Ecto neural progenitor cell (in vitro differentiated cells): ENCODE measurements at places on chromosomes 1 and 21.

GRCh38 chr1:246794828-246795671, 70.8 kb downstream of the SCCPDH start:
- no peak for DNase-seq

GRCh38 chr1:184973272-184974055, 844 bp downstream of the NIBAN1 start:
- DNase-seq = peak; percentile 67

GRCh38 chr1:93814795-93815340, 64.1 kb downstream of the DNTTIP2 start:
- DNase-seq = no peak

GRCh38 chr1:180239145-180240096, 9.4 kb downstream of the LHX4 start:
- no peak for DNase-seq

GRCh38 chr1:192795916-192796618, 12.8 kb upstream of the RGS2 start:
- DNase-seq = no peak

DNA sequence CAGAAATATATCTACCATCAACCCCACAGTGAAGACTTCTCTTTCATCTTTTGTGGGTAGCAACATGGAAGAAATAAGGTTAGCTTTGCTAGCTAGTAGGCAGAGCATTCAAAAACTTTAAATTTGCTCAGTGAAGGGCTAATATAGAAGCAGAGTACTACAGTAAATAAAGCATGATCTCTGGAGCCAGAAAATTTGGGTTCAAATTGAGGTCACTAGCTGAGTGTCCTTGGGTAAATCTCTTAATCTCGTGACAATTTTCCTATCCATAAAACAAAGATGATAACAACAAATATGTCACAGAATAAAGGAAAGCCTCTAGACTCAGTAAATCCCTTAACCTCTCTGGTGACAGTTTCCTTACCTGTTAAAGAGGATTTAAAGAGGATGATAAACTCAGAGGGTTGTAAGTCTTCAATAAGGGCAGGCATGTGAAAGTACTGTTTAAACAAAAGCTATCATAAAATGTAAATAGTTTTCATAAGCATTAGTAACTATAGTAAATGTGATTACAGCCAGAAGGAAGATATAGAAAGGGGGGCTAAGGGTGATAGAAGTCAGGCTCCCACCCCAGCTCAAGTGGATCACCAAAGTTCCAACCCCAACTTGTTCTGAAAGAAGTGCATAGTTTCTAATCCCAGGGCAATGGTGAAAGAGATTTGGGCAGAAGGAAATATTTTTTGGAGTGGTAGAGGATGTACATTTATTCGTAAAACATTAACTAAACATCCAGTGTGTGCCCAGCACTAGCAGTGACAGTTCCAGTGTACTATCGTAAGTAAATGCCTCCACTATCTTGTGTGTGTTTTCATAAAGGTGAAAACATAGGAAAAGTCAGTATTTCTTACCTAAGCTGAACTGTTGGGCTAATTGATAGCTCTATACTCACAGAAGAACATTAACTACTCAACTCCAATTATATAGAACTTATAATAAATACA, 24.8 kb downstream of the TM2D1 start:
- DNase-seq = no peak

- DNase-seq = no peak
These were observed 49.1 kb upstream of the ZNF648 start for GRCh38 chr1:182110635-182111034.

DNA sequence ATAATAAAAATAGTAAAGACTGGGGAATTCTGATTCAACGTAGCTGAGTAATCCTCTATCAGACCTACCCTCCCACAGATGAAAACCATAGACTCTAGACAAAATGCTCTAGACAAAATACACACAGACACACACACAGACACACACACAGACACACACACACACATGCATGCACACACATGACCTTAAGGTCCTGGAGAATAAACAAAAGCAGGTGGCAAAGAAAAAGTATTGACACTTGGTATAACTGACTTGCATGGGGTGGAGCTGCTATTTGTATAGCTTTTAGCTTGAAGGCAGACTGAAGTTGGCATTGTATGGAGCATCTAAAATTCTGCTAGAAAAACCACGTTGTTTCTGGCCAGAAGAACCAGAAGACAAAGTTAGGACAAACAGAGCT, 29.3 kb downstream of the C1orf141 start:
- DNase-seq = no peak

- DNase-seq = peak; percentile 93
These were observed at the start of the genes MRPS6 and SLC5A3 for GRCh38 chr21:34073032-34073748. MRPS6 (plus strand) TSS chr21:34073578; CDS start chr21:34073701, 123 bp downstream. SLC5A3 (plus strand) TSS chr21:34073578; CDS start chr21:34095199, 21,621 bp downstream.

- DNase-seq = no peak
These were observed 36.5 kb downstream of the ZMYM1 start for GRCh38 chr1:35115459-35116383.

- DNase-seq = no peak
These were observed 127.1 kb downstream of the PCNX2 start for GRCh38 chr1:233168384-233168783.

DNA sequence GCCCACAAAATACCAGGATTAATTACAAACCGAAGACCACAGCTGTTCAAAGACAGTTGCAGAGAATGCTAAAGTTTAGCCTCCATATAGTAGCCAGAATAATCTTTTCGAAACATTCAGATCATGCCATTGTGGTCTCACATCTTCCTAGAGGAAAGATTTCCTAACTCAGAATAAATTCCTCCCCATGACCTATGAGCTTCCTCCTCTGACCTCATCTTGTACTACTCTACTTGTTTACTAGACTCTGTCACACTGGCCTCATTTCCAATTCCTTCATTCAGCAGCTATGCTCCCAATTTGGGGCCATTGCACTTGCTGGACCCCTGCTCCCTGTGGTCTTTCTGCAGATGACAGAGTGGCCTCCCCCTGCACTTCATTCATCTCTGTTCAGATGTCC, 71.8 kb upstream of the LRRC53 start:
- no peak for DNase-seq

GRCh38 chr1:200550367-200550766, 70.2 kb downstream of the KIF14 start:
- no peak for DNase-seq

DNA sequence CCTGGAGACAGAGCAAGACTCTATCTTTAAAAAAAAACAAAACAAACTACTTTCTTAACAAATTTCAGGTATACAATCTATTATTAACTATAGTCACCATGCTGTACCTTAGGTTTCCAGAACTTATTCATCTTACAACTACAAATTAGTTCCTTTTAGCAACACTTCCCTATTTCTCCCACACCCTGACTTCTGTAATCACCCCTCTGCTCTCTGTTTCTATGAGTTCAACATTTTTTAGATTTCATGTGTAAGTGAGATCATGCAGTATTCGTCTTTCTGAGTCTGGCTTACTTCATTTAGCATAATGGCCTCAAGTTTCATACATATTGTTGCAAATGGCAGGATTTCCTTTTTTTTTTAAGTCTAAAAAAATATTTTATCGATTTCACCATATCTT, 77.9 kb upstream of the LPGAT1 start:
- DNase-seq = no peak

DNA sequence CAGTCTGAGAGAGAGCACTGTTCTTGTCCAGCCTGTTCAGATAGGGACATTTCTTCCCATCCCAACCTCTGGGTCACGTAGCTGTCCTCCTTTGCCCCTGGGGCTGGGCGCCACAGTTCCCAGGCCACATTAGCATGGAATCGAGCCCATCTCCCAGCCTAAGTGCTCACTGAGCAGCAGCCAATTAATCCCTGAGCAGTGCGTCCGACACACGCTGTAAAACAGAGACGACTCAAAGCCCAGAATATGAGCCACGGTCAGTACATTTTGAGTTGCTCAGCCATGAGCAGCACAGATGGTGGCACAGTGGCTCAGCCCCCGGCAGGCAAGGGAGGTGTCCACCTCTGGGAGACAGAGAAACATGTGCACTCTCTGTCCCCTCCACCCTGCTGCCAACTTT, 267.4 kb downstream of the NPHP4 start:
- DNase-seq = no peak

- DNase-seq = no peak
These were observed 32.2 kb downstream of the FAM177B start for GRCh38 chr1:222769181-222769580.

- DNase-seq = no peak
These were observed 9.5 kb upstream of the DEPDC1 start for GRCh38 chr1:68506386-68506785.

GRCh38 chr1:190453550-190453949, 24.1 kb downstream of the BRINP3 start:
- DNase-seq = no peak

DNA sequence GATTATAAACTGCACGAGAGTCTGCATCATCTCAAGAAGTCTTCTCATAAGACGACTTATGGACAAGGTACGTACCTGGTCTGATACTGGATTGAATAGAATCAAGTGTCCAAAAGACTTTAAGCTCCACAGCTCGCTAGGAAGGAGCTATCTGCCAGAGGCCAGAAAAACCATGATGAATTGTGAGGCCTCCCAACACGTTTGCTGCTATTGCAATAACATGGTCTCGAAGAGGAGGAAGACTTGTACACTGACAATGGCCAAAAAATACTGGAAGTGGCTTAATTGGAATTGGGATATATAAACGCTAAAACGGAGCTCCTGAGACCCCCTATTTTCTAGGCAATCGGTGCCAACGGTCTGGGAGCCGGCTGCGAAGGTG, 534 bp downstream of the DNAJC28 start:
- no peak for DNase-seq

DNA sequence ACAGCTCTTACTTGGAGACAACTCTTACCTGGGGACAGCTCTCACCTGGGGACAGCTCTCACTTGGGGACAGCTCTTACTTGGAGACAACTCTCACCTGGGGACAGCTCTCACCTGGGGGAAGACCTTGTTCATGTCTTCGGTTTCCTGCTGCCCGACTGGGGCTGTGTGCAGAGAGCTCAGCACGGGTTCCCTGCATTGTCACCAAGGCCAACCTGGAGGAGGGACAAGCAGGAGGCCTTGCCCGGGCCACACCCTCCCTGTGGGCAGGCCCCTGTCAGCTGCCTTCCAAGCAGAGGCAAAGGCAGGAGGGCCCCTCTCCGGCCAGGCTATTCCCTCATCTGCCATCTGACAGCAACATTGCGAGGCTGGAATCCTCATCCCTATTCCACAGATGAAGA, at the start of gene LDLRAD1:
Gene LDLRAD1, minus strand, starts transcription at position 208 of the 400 bp plus-strand sequence. Its CDS starts 74 bp downstream, at position 134.
- no peak for DNase-seq

- DNase-seq = no peak
These were observed 153.6 kb downstream of the HIVEP3 start for GRCh38 chr1:41765152-41765551.

DNA sequence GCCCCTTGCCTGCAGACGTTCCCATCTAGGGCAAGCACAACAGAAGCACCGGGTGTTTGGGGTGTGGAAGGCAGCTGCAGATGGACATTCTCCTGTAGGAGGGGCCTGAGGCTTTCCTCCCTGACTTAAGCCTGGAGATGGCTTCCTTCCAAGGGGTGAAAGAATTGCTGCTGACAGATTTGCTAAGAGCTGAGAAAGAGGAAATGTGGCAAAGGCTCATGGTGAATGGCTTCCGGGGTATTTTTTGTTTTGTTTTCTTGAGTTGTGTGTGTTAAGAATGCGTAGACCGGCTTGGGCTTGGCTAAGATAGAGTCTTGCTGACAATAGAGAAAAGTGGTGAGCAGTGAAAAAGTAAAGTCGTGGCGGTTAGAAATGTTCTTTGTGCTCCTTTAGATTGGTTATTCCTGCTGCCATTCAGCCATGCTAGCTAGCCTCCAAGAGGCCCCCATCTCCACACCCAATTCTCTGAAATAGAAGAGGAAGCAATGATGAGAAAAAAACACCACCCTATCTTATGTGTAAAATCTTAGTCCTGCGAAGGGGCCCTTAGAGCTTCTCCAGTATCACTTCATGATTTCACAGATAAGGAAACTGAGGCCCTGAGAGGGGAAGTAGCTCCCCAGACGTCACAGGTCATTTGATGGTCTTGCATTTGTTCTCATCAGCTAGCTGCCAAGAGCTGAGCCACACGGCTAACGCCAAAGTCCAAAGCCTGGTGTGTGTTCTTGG, 36.9 kb downstream of the EIF2D start:
- DNase-seq = no peak

DNA sequence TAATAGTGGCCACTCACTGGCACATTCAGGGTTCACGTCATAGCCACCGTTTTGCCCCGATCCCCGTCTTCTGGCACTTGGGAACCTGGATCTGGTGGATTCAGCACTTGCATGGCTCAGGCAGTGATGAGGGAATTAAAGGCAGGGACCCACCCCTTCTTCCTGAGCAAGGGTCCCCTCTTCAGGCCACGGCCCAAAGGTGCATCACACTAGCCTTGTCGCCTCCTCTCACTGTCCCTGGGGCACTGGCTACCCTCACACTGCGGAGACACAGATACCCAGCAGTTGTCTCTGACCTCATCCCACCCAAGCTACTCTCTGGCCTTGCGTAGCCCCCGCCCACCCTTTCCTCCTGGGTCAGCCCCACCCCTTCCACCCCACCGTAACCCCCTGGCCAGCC, 19.9 kb upstream of the LDLRAP1 start:
- no peak for DNase-seq

- no peak for DNase-seq
These were observed 10.9 kb upstream of the IFI16 start for GRCh38 chr1:158998781-158999161.

GRCh38 chr1:42807056-42807668, 9.8 kb upstream of the ERMAP start:
- no peak for DNase-seq

GRCh38 chr1:246828818-246829217, 102.9 kb downstream of the AHCTF1 start:
- DNase-seq = no peak

DNA sequence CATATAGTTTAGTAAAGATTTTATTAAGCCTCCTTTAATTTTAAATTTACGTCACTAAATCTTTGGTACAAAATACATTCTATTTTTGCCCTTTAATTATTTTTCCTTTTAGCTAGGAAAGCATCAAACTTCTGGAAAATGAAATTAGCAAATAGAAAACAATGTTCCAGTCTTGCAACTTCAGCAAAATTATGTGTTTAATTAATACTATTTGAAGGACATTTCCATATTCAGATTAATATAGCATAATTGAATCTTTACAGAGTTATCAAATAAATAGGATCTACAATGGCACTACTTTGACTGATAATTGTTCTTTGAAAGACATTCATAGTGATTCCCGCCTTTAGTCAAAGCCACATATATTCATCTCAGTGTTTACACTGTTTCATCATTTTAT, 904.2 kb downstream of the KCNT2 start:
- DNase-seq = no peak

DNA sequence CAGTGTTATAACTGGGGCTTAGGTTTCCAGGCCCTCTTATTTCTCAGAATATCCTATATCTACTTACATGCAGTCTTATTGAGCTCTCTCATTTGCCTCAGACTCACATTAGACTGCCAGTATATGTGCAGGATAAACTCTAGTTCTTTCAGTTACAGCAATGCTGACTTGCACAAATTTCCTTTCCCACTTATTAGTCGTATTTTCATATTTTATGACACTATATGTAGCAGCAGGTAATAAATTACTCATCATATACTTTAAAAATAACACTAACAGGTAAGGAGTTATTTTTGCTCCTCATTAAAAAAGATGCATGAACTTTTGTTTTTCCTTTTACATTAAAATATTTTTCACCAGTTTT, 65.7 kb downstream of the GADD45A start:
- no peak for DNase-seq

GRCh38 chr1:94951046-94951445, 24.1 kb upstream of the CNN3 start:
- no peak for DNase-seq

- DNase-seq = no peak
These were observed at the start of gene TNFRSF14 for GRCh38 chr1:2556277-2556677. TNFRSF14 (plus strand) TSS chr1:2556371; CDS start chr1:2556665, 294 bp downstream.
